ENCODE measurements at places on chromosomes 1 and 21.

DNA sequence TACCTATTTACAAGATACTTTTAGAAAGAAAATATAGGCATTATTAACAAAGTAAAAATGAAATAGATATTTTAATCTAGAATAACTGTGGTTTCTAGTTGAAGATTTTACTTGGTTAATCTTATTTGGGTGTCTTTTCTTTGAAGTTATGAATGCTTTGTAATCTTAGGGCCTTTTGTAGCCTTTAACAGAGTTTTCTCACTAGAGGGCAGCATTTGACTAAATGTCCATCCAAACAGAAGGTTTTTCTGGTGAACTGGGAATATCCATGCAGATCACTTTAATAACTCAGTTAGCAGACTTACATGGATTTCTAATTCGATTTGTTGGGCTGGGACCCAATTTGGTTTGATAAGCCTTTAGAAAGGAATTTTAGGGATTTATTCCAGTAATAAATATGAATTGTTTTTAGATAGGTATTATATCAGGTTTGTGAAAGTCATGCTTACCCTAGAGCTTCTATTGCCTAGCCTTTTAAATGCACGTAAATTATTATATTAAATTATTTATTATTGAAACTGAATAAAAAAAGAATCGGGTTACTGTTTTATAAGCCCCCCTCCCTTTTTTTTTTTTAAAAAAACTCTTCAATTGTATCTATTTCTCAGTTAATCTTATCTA lies 119.7 kb downstream of the ZNF326 start:
- no peak for DNase-seq

DNA sequence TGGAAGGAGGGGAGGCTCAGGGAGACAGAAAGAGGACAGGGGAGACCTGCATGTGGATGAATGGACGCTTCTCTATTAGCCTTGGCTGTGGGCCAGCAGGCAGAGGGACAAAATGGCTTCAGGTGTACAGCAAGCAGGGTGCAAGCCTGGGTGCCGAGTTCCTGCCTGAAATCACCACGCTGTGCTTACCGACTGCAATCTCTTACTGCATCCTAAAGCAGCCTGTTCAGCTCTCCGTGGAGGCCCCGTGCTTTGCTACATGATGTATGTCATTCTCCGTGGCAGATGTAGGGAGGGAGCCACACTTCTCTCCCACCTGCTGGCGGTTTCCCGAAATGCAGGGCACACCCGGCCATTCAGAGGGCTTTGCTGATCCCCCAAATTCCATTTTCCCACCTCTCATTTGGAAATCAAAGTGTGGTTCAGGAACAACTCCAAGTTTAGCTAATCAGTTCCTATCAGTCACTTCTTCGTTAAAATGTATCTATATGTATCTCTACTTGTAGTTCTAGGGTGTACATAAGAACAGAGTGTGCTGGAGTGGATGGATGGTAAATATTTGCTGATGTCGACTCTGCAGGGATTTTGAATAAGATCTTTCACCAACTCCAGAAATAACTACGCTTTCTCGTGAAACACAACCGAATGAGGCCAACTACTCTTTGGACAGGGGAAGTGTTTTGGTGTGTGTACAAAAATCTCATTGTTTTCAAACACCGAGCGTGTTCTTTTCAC lies 122.3 kb upstream of the BACE2 start:
- no peak for DNase-seq

DNA sequence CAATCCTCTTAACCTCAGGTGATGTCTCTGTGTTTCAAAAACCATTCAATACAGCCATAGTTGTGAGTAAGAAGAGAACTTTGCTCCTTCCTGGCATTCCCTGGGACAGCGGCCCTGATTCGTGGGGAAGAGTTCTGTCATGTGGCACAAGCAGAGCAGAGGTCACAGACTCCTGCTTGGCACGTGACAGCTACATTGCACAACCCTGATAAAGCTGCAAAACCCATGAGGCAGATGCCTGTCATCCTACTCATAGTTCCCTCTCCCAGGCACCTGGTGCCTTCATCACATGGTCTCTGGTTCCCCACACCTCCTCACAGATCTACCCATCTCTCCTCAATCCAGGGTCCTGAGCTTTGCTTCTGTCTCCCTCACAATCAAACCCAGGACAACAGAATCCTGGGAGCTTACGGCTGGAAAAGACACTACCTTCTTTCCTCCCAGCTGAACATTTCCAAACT lies 70.8 kb downstream of the PLPP3 start:
- no peak for DNase-seq

DNA sequence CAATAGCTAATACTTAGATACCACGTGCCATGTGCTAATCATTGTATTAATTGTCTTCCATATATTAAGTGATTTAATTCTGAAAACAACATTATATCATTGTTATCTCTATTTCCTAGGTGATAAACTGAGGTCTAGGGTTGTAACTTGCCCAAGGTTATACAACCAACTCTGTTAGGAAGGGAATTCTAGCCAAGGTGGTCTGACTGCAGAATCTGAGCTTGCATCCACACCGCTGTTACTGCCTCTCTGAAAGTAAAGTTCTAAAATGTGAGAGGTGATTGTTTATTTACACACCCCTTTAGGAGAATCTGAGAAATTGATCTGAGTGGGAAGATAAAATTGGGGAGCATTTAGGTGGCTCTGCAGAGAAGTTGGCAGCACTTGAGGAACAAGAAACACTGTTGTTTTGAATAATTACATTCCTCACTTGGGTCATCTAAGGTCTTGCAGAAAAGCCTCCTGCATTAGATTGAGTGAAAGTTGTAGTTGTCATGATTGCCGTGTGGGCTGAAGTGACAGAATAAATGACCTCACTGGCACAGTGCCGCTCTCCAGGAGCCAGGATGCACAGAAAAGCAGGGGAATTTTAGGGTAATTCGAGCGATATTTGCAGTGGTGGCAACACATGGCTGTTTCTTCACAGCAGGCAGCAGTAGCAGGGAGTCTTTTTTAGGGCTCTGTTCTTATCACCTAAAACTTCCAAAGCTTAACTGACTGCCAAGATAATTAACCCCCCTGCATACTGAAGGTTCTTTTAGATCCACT lies 121.7 kb downstream of the ADGRL4 start:
- DNase-seq, result no peak

DNA sequence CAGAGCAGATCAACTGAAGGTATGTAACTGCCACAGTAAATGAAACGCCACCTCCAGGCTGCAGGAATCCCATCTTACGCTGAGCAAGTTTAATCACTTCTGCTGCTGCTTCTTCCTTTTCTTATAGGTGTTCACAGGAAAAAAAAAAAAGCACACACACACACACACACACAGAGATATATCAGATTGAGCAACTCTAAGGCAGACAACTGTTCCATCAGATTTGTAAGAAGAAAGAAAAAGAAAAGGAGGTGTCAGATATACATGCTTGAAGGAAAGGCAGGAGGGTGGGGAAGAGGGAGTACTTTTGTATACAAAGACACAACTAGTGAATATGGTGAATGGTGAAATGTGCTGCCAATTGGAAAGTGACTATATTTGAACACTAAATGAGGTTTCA lies 28.6 kb downstream of the DSTYK start:
- DNase-seq, result no peak

DNA sequence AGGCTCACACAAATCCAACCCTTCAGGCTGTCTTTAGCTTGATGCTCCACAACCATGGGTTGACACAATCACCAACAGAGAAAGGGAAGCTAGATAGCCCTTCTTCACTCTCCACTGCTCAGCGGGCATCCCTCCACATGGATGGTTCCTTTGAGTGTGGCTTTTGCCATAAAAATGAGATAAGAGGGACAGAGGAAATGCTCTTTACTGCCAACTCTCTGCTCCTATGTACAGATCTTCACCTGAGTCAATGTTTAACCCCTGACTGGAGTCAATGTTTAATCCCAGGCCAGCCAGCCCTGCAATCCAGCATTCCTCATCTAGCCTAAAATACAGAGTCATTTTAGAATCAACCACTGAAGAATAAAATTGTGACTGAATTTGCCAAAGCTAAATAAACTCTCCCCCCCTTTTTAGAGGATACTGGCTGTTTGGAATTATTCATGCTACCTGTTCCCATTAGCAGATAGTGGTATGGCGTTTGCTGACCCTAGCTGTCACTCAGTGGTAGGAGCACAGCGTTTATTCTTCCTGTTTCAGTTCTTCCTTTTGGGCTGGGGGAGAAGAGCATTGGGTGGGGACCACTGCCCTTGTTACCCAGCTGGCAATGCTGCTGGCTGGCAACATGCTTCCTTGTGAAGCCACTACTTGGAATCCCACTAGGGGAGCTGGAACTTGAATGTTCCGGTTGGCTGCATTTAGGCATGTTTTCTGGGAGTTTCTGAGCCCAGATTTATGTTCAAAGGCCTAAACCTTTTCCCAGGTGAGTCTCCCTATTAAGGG lies 5.2 kb upstream of the PIGR start:
- DNase-seq, result no peak

- DNase-seq, result no peak
These were observed 729.5 kb upstream of the ADGRL2 start for GRCh38 chr1:81071072-81071858.

DNA sequence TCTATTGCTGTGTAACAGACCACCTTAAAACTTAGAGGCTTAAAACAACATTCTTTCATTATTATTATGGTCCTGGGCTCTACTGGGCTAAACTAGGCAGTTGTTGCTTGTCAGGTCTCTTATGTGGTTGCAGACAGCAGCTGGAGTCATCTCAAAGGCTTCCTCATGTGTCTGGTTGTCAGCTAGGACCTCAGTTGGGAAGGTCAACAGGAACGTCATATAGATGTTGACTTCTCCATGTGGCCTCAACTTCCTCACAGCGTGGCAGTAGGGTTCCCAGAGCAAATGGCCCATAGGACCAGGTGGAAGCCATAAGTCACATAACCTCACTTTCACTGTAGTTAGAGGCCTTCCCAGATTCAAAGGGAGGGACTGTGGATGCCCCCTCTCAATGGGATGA lies 15.4 kb upstream of the MEF2D start:
- DNase-seq, result no peak

- DNase-seq, result no peak
These were observed 508.3 kb upstream of the PKN2 start for GRCh38 chr1:88175631-88176226.

DNA sequence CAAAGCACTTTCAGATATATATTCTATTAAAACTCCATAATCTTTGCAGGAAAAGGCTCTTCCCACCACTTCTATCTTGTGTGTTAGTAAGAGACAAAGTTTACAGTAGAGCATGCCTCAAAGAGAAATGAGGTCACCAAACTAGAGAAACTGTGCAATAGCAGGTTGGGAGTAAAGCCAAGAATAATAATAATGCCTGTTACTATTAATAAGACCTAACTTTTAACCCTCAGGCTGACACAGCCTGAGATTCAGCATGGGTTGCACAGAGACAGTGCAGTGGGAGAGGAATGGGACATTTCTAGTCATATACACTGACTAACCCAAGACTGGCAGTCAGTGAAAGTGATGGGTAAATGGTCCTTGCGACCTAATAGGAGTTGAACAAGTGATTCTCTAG lies 320.2 kb upstream of the NFIA start:
- DNase-seq, result no peak

DNA sequence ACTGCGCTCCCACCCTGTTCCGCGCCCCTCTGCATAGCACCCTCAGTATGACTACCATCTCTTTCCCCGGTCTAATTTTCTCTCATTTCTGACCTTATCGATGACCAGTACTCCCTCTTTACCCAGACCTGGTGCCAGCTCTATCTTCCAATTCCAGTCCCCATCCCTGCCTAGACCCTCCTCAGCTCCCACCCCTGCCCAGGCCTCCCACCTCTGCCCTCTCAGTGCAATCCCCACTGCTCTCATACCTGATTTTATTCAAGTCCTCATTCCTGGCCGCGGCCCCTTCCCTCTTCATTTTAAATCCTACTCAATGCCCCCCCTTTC lies 1.3 kb downstream of the USP24 start:
- DNase-seq, result no peak

GRCh38 chr1:6435547-6435946 lies 11.0 kb downstream of the ESPN start:
- no peak for DNase-seq

DNA sequence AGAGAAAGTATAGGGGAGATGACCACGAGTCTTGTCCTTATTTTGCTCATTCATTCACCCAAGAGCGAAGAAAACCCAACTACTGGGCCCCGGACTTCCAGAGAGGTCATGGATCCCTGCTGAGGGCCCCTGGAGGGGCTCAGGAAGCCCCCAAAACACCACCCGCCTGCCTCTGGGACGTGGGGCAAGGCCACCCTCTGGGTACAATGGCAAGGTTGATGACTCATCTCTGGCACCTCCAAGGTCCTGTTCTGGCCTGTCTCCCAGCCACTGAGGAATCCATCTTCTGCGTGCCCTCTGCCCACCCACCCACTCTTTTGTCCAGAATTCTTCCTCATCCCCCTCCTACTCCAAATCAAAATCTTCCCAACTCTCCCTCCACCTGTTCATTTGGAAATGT lies 21.3 kb upstream of the PRDM15 start:
- DNase-seq, result no peak

DNA sequence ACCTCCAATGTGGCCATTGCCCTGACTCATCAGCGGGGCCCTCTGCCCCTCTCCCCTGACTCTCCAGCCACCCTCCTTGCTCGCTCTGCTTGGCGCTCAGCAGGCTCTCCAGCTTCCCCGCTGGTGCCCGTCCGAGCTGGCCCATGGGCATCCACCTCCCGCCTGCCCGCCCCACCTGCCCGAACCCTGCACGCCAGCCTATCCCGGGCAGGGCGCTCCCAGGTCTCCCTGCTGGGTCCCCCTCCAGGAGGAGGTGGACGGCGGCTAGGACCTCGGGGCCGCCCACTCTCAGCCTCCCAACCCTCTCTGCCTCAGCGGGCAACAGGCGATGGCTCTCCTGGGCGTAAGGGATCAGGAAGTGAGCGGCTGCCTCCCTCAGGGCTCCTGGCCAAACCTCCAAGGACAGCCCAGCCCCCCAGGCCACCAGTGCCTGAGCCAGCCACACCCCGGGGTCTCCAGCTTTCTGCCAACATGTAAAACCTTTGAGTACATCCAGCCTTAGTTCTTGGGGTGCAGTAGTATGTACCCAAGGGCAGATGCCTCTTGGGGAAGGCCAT lies 10.8 kb downstream of the HCN3 start:
- DNase-seq, result no peak

- peak; percentile 22 for DNase-seq
These were observed 115.3 kb upstream of the FMN2 start for GRCh38 chr1:239976130-239976968.

DNA sequence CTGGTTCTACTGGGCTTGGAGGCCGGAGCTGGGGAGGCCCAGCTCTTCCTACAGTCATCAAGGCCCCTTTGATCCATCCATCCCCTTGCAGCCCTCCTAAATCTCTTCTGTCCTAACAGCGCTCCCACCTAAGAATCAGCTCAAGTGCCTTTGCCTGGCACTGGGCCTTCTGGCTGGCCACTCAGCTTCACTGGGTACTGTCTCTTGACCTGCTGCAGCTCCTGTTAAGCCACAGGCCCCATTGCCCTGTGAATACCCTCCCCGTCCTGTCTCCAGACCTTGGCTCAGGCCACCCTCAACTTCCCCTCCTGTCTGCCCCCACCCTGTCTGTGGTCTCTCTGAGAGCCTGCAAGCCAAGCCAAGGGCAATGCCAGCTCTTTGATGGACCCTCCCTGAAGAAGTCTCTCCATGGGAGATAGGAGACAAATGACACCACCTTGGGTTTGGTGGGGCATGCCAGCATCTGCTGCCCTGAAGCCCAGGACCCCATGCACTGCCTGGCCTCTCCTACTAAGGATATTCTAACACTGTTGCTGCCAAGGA lies 27.3 kb downstream of the FAM151A start:
- DNase-seq, result no peak
